ENCODE measurements at places on chromosomes 1 and 21. TPM values are rescaled to one million over a fixed set of nuclear protein-coding genes. Genes with fewer than 3 reads are reported as not detected.

The AHCYL1 gene
- 57.3 TPM for total RNA-seq

The FAM167B gene
- total RNA-seq, result 3.1 TPM

The XCL2 gene
- not detected for total RNA-seq

The C1orf210 gene
- total RNA-seq, result not detected

The SYPL2 gene
- 0.75 TPM for total RNA-seq

The PTPN22 gene
- total RNA-seq, result not detected

The TCHHL1 gene
- total RNA-seq, result not detected

The IPP gene
- total RNA-seq, result 20.3 TPM

The BCL2L15 gene
- total RNA-seq, result 0.33 TPM

The AKR1A1 gene
- 206 TPM for total RNA-seq

The G0S2 gene
- total RNA-seq, result 0.69 TPM

The DMRTA2 gene
- not detected for total RNA-seq

The S100A7A gene
- not detected for total RNA-seq

The CFAP141 gene
- total RNA-seq, result not detected

The C1orf122 gene
- 76.1 TPM for total RNA-seq

The PGLYRP4 gene
- total RNA-seq, result not detected

The HNRNPCL1 gene
- total RNA-seq, result not detected

The FMOD gene
- 0.85 TPM for total RNA-seq

The COPA gene
- total RNA-seq, result 284 TPM

The DISC1 gene
- 7.1 TPM for total RNA-seq

The C1orf198 gene
- total RNA-seq, result 505 TPM

The LCE3D gene
- total RNA-seq, result not detected

The LCE2C gene
- total RNA-seq, result not detected

The BCAN gene
- 1.3 TPM for total RNA-seq

The CYP4B1 gene
- not detected for total RNA-seq

The IRF6 gene
- not detected for total RNA-seq

The HCRTR1 gene
- 0.21 TPM for total RNA-seq

The TMPRSS15 gene
- total RNA-seq, result not detected

The ANKRD35 gene
- total RNA-seq, result not detected

The TP73 gene
- total RNA-seq, result 0.58 TPM

The KDF1 gene
- not detected for total RNA-seq

The PLA2G4A gene
- total RNA-seq, result 4.1 TPM

The RYR2 gene
- 0.12 TPM for total RNA-seq

The ATF6 gene
- 27.6 TPM for total RNA-seq

The CYP4A11 gene
- not detected for total RNA-seq

All from chondrocyte (in vitro differentiated cells).